GDM1 (cell line): ENCODE measurements at places on chromosomes 3 and 15.

GRCh38 chr3:97778152-97778551 is 13.6 kb downstream of the ARL6 start:
- DNase-seq = no peak

- DNase-seq = no peak
These were observed 906.9 kb downstream of the FHIT start for GRCh38 chr3:60344340-60344739.

DNA sequence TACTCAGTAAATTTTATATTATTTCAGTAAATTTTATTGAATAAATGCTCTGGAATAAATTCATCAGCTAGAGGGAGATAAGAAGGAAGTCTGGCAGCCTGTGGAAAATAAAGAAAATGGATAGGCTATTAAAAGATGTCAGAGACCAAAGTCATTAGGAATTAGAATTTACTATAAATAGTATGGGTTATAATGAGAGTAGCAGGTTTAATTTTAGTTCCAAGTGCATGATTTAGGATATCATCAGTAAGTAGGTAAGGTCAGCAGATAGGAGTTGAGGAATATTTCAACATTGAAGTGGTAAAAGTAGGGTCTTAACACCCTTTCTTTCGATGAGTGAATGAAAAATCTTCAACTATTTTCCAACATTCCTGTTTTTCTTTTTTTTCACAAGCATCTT is 64.6 kb downstream of the SNRPN start:
- DNase-seq = no peak

- no peak for DNase-seq
These were observed 99.0 kb downstream of the MEGF11 start for GRCh38 chr15:66154581-66154980.

DNA sequence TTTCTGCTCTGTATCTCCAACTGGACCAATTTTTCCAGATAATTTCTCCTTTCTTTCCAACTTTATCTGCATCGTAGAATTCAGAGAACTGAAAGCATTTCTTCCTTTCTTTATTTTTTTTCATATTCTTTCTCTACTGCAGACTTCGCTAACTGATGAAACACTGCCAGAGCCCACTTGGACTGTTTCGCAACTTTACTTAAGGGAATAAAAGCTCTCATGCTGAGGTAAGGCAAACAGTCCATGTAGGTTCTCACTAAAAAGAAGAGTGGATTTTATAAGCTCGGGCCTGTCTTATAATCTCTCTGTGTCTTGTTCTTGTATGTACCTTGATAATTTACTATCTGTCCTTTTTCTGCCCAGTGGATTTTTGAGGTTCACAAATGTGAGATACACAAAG is 163.5 kb downstream of the CNTN4 start:
- DNase-seq = no peak
